ENCODE measurements at places on chromosomes 2 and 18.
A peak's percentile ranks its signal among the peaks of the same experiment; 100 is the strongest.

GRCh38 chr18:79986726-79987125, 1.6 kb downstream of the TXNL4A start:
- DNase-seq = no peak

DNA sequence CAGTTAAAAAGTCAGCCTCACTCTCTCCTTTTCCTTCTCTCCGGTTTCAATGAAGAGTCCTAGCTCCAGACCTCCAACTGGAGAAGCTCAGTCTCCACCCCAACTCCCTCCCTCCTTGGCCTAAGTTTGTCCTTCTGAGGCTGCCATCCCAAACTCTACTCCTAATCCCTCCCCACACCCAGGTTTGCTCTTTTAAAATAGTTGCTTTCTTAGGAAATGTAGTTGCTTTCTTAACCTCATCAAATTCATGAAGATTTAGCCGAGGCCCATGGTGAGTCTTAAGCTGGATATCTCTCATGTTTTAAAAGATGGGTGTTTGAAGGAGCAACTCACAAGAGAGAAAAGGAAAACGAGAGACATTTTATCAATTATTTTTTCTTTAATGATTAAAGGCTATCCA, 937 bp upstream of the LANCL1 start:
- DNase-seq = no peak

- peak; percentile 49 for DNase-seq
These were observed 94.2 kb upstream of the FSHR start for GRCh38 chr2:49248506-49248905.

GRCh38 chr18:27695503-27695902, 481.4 kb downstream of the CDH2 start:
- DNase-seq = no peak

GRCh38 chr18:68713796-68714195, 1.1 kb downstream of the TMX3 start:
- no peak for DNase-seq

- peak; percentile 70 for DNase-seq
These were observed 47.7 kb upstream of the PLA2R1 start for GRCh38 chr2:160109939-160110673.

DNA sequence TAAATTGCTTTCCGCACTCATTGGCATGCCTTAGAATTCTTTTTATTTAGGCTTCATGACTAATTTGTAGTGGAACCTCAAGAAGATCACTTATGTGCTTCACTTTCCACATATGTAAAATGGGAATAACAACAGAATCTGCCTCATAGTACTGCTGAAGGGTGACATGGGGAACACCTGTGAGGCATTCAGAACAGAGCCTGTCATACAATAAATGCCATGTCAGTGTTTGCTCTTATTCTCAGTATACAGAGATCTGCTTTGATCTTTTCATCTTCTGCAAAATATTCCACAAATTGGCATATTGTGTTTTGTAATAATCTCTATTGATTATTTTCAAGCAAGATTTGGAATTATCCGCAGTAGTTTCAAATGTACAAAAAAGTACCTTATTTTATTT, 17.4 kb upstream of the CPS1 start:
- DNase-seq = no peak

GRCh38 chr2:14322306-14322705, 310.2 kb upstream of the LRATD1 start:
- no peak for DNase-seq

- DNase-seq = no peak
These were observed 22.5 kb upstream of the REL start for GRCh38 chr2:60858897-60859311.

DNA sequence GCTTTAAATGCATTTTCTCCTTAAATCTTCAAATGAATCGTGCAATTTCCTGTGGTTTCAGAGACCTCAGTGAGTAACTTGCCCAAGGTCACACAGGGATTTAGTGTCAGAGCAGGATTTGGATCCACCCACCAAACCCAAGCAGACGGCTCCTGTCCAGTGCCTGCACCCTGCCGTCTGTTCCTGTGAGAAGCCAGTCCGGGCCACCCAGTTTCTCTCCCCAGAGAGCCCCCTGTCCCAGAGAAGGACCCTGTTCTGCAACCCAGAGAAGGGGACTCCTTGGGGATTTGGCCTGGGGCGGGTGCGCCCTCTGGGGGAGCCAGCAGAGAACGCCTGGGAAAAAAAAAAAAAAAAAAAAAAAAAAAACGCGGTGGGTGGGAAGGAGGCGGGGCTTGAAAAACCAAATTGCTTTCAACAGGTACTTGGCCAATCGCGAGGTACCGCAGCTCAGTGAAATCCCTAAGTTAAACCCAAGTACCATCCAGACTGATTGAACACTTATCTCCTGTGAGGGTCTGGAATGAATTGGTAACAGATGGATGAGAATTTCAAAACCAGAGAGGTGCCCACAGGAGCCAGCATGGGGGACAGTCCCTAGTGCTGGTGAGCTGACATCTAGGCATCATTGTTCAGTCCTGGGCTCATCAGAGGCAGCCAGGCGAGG, 30.9 kb upstream of the REEP1 start:
- peak; percentile 34 for DNase-seq

DNA sequence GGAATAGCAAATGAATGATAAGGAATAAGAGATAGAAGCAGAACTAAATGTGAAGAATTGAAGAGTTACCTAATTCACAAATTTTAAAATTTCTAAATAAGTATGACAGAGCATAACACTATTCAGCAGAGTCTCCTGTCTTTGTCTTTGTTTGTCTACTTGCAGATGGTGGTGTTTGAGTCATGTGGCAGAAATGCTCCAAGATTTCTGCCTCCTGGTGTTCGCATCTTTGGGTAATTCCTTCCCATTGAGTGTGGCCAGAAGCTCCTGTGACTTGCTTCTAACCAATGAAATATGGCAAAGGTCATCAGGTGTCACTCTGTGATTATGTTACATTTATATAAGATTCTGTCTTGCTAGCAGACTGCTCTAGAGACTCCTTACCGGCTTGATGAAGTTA, 45.6 kb upstream of the GALNT3 start:
- no peak for DNase-seq

- no peak for DNase-seq
These were observed 2.2 kb downstream of the ELP2 start for GRCh38 chr18:36131692-36132483.

DNA sequence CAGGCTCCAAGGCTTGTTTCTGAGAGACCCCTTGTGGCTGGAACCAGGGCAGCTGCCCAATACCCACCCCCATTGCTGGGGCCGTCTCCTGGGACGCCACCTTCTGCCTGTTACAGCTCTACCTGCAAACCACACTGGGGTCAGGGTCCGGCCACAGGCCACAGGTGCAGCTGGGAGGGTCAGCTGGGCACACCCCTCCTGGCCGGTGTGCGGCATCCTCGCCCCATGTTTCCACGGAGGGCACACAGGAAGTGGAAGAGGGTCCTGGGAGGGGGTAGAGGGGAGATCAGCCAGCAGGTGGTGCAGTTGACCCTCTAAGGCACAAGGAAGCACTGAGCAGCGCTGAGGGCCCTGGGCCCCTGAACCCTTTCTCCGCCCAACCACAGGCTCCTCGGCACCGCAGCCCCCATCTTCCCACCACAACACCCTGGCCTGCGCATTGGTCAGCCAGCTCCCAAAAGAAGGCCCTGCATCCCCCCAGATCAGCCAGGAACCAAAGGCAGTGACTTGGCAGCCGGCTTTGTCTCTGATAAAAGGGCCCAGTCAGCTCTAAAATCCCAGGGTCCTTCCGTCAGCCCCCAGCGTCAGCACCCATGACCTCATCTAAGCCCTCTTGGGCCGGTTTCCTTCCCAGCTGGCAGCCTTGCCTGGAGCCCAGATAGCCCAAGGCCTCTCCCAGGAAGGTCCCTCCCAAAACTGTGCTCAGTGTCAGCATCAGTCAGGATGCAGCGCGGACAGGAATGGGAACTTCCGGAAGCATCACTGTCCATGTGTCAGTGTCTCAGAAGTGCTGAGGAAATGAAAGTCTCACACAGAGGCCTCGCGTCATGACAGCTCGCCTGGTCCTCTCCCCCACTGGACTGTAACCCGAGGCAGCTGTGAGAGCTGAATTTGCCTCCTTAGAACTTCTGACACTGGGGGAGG, 1.7 kb downstream of the ERFE start:
- no peak for DNase-seq

DNA sequence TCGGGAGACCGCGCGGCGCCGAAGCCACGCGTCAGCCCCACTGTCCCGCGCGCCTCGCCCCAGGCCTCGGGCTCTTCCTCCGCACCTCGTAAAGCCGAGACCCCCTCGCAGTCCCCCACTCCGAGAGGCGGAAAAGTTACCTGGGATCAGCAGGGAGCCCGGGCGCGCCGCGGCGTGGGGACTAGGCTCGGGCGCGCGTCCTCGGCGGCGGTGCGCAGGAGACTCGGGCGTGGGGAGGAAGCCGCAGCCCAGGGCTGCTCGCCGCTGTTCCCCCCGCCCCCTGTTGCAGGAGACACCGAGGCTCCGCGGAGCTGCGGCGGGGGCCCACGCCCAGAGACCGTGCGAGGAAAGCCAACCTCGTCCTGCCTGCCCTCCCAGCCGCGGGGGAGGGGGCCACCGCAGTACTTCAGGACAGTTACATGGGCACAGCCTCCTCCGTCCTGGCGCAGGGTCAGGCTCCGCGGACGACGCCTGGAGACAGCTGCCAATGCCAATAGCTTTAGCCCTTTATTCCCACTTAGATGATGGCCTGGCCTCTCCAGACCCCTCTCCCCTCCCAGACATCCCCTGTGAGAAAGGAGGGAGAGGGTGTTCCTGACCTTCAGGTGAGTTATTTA, at the start of gene EPB41L3:
EPB41L3 (minus strand) TSS at position 225 of the 617 bp plus-strand sequence. CDS start 54,814 bp downstream, outside the sequence.
- DNase-seq = peak; percentile 63

DNA sequence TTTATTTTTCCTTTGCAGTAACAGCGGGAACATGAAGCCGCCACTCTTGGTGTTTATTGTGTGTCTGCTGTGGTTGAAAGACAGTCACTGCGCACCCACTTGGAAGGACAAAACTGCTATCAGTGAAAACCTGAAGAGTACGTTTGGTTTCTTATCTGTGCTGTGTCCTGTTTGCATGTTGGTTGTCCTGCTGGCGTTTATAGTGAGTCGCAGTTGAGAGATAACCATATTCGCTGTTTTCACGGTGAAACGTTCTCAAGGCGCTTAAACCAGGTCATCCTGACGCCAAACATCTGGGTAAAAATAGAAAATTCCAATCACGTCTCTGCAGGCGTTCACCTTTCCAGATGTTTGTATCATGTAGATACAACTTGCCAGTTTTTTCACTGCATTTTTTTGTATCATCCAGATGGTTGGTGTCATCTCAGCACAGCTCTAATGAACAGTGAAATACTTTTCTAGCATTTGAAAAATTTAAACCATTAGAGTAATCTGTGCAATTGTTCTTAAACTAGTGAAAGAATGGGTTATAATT, 21.2 kb downstream of the CLUL1 start:
- DNase-seq = no peak

DNA sequence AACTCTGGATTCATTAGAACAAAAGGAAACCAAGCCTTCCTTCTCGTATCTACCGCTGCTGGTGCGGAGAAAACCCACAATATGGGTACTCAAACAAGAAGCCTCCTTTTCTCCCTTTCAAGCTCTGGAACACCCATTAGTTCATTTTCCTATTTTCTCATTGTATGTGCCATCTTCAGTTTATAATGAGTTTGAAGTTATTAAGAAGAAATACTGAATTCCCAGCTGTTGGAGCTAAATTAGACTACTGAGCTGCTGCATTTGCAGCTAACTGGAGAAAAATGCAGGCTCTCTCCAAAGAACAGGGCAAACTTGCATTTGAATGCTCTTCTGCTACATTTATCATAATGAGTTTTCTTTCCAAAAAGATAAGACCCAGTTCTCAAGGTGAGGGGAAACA, 398.5 kb downstream of the NBAS start:
- no peak for DNase-seq

DNA sequence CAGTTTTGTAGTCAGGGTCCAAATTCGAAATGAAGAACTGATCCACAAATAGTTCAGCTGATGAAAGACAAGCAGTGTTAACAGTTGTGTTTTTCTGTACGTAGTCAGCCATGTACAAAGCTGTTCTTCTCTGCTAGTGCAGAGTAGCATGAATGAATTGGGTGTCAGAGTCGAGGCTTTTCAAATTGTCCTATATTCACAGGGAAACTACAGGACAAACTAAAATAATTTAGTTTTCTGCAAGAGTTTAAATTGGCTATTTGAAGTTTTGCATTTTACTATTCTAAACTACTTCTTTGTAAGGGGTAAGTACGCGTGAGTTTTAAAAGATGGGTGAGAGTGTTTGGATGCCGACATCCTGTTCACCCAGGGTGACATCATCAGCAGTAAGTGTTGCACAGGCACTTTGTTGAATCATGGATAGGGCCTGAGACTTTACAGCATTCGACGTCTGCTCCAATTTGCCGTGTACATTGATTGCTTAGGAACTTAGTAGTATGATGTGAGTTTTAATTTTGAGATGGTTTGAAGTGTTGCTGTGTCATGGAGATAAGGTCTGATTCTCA, 147.2 kb upstream of the NFATC1 start:
- no peak for DNase-seq

GRCh38 chr2:47660168-47660567, 122.8 kb upstream of the MSH6 start:
- no peak for DNase-seq

DNA sequence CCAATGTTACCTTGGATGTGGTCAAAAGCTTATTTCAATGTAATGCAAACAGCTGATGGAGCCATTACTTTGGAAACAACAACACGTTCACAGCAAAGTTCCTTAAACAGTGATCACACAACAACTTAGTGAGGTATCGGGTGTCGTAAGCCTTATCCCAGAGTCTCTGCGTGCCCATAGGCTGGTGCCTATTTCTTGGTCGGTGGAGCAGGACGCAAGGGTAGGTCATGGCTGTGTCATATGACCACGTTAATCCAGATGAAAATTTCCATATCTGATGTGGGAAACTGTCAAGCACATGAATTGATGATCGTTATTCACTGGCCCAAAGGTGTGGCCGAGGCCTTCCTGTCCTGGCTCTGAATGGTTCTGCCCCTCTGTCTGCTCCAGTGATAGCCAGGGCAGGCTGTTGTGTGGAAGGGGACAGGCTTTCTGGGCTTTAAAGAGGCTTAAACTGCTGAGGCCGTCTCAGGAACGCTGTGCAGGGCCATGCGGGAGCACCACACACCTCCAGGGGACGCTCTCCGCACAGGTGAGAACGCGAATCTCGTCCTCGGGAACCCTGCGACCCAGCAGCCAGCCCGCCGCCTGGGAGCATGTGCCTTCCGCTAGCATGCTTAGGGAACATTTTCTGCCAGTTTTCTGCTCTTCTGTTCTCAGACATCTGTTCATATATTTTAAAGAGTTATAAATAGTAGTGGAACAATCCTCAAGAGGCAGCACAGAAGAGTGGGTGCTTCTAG, 90.6 kb downstream of the KCTD1 start:
- no peak for DNase-seq
